ENCODE measurements at places on chromosomes 6 and 20.
A peak's percentile ranks its signal among the peaks of the same experiment; 100 is the strongest.

- no peak for DNase-seq
Measured at GRCh38 chr20:19833395-19833794, 75.3 kb downstream of the RIN2 start.

DNA sequence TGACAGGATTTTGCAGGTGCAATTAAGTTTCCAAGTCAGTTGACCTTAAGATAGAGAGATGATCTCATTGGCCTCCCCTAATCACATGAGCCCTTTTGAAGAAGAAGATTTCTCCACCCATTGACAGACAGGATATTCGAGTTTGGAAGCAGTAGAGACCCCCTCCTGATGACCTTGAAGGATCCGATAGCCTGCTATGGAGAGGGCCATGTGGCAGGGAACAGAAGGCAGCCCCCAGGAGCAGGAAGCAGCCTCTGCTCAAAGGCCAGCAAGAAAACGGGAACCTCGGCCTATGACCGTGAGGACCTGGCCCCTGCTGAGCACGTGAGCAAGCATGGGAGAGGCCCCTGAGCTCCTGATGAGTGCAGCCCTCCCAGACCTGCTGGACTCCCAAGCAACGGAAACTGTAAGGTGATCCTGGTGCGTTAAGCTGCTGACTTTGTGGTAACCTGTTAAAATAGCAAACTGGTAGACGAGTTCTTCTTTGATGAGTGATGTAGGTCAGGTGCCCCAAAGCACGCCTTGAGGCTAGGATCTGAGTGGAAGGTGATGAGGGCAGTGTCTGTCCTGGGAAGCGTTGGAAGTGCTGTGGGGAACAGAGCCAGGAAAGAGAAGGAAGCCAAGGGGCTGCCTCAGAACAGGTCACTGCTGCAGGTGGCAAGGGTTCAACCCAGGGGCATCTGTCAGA, 18.5 kb upstream of the TUBB2A start:
- no peak for DNase-seq

GRCh38 chr6:43221046-43221972, 8.0 kb downstream of the DNPH1 start:
- no peak for DNase-seq

- DNase-seq, result peak; percentile 91
Measured at GRCh38 chr20:31661625-31662371, 24.1 kb downstream of the COX4I2 start.

- no peak for DNase-seq
Measured at GRCh38 chr6:108730635-108731515, 117.3 kb upstream of the ARMC2 start.

DNA sequence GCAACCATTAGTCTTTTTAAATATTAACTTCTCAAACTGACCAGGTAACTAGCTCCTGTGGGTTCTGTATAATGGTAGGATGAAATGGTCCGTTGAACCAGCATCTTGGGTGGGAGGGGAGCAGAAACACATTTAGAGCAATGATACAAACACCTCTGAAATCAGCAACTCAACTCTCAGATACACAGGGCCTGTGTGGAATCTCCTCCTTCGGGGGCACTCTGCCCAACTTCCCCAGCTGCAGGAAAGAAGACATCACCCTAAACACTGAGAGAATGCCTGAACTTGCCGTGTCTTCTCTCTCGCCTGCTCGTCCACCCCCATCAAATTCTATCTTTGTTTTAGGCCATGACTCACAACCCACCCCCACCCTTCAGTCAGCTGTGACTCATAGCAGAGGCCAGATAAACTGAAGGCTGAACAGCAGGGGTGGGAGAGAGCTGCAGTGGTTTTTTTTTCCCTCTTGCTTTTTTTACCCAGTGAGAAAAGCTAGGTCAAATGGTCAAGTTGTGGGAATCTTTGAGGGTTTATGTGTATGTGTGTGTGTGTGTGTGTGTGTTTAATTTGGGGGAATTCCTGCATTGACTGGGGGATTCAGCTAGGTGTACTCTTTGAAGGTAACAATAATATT, 593.4 kb upstream of the JAG1 start:
- no peak for DNase-seq

GRCh38 chr6:130215526-130215925, 7.2 kb downstream of the SAMD3 start:
- DNase-seq, result no peak
